Astrocyte (in vitro differentiated cells and primary cell): ENCODE measurements at places on chromosomes 12 and 14. TPM values are rescaled to one million over a fixed set of nuclear protein-coding genes. Genes with fewer than 3 reads are reported as not detected.

RFX4 gene
- 0.07 TPM in 1 of 2 replicates, not detected in the other for total RNA-seq

DNA sequence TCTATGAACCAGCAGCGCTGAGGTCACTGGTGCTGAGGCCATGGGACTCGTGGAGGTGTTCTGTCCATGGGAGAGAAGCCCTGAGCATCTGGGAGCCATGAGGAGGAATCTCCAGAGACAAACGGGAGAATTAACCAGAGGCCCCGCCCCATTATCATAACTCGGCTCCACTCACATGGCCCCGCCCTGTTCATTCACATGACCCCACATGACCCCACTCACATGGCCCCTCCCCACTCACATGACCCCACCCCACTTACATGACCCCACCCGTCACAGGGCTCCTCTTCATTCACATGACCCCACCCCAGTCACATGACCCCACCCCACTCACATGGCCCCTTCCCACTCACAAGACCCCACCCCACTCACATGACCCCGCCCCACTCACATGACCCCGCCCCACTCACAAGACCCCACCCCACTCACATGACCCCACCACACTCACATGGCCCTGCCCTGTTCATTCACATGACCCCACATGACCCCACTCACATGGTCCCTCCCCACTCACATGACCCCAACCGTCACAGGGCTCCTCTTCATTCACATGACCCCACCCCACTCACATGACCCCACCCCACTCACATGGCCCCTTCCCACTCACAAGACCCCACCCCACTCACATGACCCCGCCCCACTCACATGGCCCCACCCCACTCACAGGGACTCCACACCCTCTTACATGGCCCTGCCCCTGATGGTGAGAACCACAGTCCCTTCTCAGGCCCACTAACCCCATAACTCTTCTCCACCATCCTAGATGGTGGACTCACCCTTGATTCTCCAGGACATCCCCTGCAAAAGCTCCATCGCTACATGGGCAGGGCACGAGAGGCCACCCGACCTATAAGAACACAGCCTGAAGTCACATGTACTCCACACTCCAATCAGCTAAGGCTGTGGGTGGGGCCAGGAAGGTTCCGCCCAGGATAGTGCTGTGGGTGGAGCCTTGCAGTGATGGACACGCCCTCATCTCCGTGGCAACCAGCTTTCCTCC lies 151.1 kb upstream of the SFSWAP start:
- no peak for DNase-seq

CLEC9A gene
- not detected in 2 replicates for total RNA-seq

RTL1 gene
- 0.18 and 0.31 TPM in 2 replicates for total RNA-seq

KLRG1 gene
- total RNA-seq, result 1.6 and 2.2 TPM in 2 replicates

NXPH4 gene
- total RNA-seq, result 14.5 and 22.3 TPM in 2 replicates
